ENCODE measurements at places on chromosomes 2 and 18.

DNA sequence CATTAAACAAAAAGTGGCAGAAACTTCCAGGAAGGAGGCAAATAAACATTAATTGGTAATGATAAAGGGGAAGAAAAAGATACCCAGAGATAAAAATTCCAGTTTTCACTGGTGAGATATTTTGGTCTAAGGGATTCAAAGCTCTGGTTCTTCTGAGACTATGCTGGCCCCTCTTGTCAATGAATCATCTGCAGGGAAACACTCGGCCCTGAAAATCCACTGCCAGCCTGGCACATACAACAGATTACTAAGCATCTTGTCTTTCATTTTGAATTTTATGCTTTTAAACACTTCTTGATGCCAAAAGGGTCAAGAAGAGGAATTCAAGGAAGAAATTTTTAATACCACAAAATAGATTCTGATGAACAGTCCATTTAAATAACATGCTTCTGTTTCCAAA, 1603.8 kb upstream of the ZEB2 start:
- no peak for DNase-seq

DNA sequence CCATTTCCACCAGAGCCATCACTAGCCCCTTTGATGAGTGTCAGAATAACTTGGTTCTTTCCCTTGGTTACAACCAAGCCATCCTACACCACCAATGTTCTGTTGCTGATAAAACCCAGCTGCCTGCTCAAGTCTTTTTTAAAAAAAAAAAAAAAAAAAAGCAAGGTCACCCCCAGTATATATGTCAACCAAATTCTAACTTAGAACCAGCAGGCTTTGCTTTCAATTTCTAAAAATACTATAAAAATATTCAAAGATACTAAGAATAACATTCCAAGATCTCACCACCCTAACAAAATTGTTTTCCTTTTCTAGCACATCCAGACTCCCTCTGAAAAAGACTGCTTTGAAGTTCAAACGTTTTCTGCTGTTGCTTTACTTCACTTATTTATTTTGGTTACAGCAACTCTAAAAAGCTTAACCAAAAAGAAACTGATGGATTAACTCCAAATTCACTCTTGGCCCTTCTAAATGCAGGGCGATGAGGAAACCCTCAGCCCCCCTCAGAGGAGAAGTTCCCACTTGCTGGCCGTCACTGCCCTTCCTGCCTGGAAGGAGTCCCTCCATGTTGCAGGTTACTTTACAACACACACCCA, 10.9 kb downstream of the UXS1 start:
- DNase-seq = no peak

- peak; percentile 51 for DNase-seq
Measured at GRCh38 chr2:3631161-3631850, 26.7 kb upstream of the ALLC start.

- no peak for DNase-seq
Measured at GRCh38 chr2:4693266-4693665, 989.9 kb downstream of the DCDC2C start.

DNA sequence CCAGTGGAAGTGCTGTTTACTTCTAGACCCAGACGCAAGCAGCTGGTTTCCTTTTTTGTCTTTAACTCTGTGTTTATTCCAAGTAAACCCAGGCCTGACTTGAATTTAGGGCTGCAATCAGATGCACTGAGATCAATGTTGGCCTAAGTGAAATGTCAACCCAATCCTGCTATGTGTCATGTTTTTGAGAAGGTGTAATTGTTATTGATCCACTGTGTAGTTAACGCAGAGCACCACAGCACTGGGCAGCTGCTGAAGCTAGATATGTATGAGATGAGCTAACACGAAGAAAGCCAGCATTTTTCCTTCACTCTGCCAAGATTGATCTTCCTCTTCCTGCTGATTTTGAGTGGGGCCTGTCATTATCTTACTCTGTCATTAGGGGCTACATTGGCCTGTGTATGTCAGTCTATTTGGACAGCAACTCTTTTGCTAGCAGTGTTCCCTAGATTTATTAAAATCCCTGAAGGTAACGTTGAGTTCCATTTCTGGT, 18.9 kb upstream of the DLX1 start:
- no peak for DNase-seq

- no peak for DNase-seq
Measured at GRCh38 chr2:120619579-120619978, 116.1 kb upstream of the GLI2 start.

- DNase-seq = no peak
Measured at GRCh38 chr2:11321847-11322246, 22.6 kb downstream of the ROCK2 start.

DNA sequence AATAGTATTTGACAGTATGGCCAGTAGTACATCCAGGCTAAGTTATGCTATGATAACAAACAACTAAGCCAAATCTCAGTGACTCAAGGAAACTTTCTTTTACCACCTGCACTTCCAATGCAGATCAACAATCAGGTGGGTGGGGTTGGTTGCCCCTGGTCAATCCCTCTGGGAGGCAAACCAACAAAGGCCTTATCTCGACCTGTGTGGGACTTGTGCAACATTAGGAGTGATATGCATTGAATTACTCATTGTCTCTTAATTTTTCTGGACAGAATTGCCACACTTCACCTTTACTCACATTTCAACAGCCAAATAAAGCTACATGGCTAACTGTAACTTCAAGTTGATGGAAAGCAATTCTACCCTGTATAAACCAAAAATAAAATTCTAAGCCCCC, 1049.3 kb upstream of the CDH2 start:
- no peak for DNase-seq

DNA sequence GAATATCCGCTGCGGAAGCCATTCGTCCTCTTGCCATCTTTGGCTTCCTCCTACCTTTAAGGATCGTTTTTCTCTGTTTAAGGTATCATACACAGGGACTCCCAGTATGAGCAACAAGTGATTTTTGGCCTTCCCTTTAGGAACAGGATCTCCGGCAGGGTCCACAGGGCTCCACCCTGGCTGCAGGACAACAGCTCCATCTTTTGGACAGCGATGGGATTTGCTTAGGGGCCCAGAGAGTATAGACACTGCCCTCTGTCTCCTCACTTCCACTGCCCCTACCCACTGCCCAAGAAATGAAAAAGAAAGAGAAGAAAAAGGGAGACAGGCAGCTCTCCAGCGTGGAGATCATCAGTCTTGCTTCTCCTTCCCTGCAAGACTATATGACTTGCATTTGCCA, 224.5 kb downstream of the UXS1 start:
- DNase-seq = no peak

DNA sequence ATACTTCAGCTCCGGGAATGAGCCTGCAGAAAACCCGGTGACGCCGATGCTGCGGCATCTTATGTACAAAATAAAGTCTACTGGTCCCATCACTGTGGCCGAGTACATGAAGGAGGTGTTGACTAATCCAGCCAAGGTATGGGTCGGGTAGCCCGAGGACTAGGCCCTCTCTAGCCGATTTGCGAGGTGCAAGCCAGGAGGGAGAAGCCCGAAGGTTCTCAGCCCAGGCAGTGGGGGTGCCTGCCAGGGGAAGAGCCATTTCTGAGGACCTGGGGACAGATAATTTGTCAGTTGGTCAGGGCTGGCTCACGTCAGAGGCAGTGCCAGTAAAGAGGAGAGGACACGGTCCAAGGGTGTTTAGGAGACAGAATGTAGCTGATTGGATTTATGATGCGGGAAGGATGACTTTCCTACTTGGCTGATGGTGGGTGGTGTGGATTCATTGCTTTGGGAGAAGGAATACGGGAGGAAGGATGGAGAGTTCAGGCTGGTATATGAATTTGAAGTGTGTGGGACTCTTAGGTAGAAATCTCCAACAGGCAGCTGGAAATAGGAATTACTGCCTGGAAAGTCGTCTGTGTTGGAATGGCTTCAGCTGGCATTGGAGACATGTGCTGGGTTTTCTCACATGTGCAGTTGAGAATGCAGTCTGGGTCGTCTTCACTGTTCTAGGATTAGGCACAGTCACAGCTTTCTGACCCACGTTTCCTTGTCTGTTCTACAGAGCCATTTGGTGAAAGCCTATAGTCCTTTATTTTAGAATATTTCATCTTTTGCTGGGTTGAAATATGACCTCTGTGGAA, 874 bp downstream of the NDUFAF7 start:
- DNase-seq = no peak
